ENCODE measurements at places on chromosomes 1 and 21. TPM values are rescaled to one million over a fixed set of nuclear protein-coding genes. Genes with fewer than 3 reads are reported as not detected.
A peak's percentile ranks its signal among the peaks of the same experiment; 100 is the strongest.

DNA sequence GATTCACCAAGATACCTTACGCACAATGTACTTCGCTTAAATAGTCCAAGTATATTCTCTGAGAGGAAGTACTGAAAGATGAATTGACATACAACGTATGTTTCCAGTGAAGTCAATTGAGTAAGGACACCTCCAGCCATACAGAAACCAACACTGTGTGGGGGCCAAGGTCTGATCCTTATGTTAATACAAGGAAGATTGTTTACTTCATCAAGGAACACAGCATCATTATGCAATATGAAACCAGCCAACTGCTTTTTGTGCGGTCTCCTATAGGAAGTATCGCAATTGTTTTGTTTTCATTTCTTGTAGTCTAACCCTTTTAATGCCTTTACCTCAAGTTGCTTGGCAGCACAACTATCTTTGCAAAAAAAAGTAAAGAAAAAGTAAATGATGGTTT lies 28.2 kb upstream of the TEKT2 start:
- DNase-seq: no peak
- no peaks in the 10 kb centered on the region for H3K27me3 ChIP-seq
- H3K36me3 ChIP-seq: peaks cover 2% of the 10 kb centered on the region
- no peaks in the 10 kb centered on the region for H3K4me1 ChIP-seq

DNA sequence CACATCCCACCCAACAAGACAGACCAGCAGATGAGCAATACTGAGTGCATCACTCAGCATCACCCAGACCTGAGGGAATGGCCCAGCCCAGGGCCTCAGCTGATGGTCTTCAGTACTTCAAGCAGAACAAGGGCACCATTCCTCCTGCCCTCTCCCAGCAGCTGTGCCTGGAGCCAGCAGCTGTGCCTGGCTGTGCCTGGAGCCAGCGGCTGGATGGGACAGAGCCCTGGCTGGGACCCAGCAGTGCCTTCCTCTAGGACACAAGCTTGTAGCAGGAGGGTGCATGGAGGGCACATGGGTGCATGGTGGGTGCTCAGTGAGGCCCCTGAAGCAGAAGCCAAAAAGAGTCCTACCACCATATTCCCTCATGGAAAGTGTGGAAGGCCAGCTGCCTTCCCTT lies 583.8 kb downstream of the NPHP4 start:
- H3K4me1 ChIP-seq: no peaks in the 10 kb centered on the region
- DNase-seq: no peak
- H3K27me3 ChIP-seq: no peaks in the 10 kb centered on the region
- H3K36me3 ChIP-seq: no peaks in the 10 kb centered on the region
- no peak overlapping the region for H3K4me3 ChIP-seq
- no peak overlapping the region for H3K27ac ChIP-seq

DNA sequence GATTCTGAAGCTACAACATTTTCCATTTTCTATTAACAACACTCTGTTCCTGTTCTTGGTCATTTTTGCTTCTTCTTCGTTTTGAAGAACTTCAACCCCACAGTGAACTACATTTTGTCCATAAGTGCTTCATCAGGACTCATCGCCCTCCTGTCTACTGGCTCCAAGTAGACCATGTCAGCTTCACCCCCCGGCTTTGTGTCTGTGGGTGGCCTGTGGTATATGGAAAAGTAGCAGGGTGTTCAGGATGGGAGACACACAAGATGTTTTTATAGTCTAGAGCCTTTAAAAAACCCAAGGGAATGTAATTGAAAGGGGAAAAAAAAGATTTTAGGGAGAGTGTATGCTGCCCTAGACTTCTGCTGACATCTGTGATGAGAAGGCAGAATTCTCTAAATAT lies 46.1 kb downstream of the GIPC2 start:
- no peak overlapping the region for H3K27ac ChIP-seq
- peaks cover 33% of the 10 kb centered on the region for H3K4me1 ChIP-seq
- no peaks in the 10 kb centered on the region for H3K27me3 ChIP-seq
- H3K36me3 ChIP-seq: no peaks in the 10 kb centered on the region
- no peak overlapping the region for H3K4me3 ChIP-seq

- DNase-seq: no peak
- H3K36me3 ChIP-seq: no peaks in the 10 kb centered on the region
- no peak overlapping the region for H3K27ac ChIP-seq
- no peak overlapping the region for H3K4me3 ChIP-seq
Observed at GRCh38 chr1:198655459-198656121, 16.8 kb downstream of the PTPRC start.

- no peaks in the 10 kb centered on the region for H3K36me3 ChIP-seq
- no peaks in the 10 kb centered on the region for H3K27me3 ChIP-seq
- H3K4me3 ChIP-seq: no peak overlapping the region
- H3K27ac ChIP-seq: no peak overlapping the region
Observed at GRCh38 chr21:40765811-40766210, 81.1 kb downstream of the DSCAM start.

AIRE gene
- 0.11 TPM for total RNA-seq

S100A8 gene
- total RNA-seq: not detected

GRCh38 chr1:56137090-56137489 lies 442.3 kb downstream of the PLPP3 start:
- H3K4me3 ChIP-seq: no peak overlapping the region
- peaks cover 20% of the 10 kb centered on the region for H3K4me1 ChIP-seq
- no peaks in the 10 kb centered on the region for H3K27me3 ChIP-seq
- DNase-seq: no peak

- no peak overlapping the region for H3K4me3 ChIP-seq
- H3K36me3 ChIP-seq: no peaks in the 10 kb centered on the region
- DNase-seq: no peak
- no peaks in the 10 kb centered on the region for H3K27me3 ChIP-seq
- H3K27ac ChIP-seq: no peak overlapping the region
- H3K4me1 ChIP-seq: no peaks in the 10 kb centered on the region
Observed at GRCh38 chr1:118960026-118960561, 28.0 kb downstream of the TBX15 start.

OTUD7B gene
- 21.1 TPM for total RNA-seq

DNA sequence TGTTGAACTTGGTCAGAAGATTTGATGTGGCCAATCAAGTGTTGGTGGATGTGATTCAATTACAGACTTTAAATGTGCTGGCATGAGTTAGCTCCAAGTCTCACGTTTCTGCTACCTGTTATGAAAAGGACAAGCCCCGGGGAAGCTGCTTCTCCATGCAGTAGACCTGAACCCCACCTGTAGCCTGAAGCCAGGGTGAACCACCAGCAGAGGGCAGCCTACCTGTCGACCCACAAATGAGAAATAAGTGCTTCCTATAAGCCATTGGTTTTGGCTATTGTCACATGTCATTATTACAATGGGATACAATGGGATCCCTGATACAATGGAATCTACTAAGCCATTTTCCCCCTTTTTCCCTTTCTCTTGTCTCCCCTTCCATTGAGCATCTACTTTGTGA lies 230.2 kb downstream of the PRDM2 start:
- DNase-seq: no peak
- H3K27ac ChIP-seq: no peak overlapping the region

GRCh38 chr1:241274693-241275092 lies 82.3 kb downstream of the RGS7 start:
- no peak overlapping the region for H3K4me3 ChIP-seq
- no peak for DNase-seq
- no peaks in the 10 kb centered on the region for H3K27me3 ChIP-seq
- no peak overlapping the region for H3K27ac ChIP-seq
- peaks cover 13% of the 10 kb centered on the region for H3K4me1 ChIP-seq

DNA sequence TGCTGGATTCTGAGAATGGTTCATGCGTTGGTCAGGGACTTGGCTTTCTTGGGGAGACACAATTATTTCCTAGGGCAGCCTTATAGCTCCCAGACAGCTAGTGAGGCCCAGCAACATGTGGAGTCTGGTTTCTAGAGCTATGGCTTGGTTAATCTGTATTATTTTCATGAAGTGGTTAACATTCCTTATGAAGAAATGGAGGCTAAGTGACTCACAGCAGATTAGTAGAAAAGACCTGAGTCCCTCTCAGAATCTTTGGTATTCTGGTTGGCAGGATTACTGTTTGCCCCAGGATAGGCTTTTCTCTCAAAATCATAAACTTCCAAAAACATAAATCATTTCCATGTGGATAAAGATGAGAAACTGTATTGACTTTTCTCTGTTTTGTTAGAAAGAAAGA lies 42.3 kb downstream of the DUSP10 start:
- no peak overlapping the region for H3K27ac ChIP-seq
- no peaks in the 10 kb centered on the region for H3K36me3 ChIP-seq
- no peaks in the 10 kb centered on the region for H3K27me3 ChIP-seq
- no peak for DNase-seq
- no peak overlapping the region for H3K4me3 ChIP-seq

CHIA gene
- not detected for total RNA-seq

GRCh38 chr21:46229923-46230260 lies 1.3 kb upstream of the LSS start:
- DNase-seq: no peak
- no peak overlapping the region for H3K27ac ChIP-seq

SPRR2E gene
- not detected for total RNA-seq

MANEAL gene
- 0.66 TPM for total RNA-seq

- H3K27ac ChIP-seq: no peak overlapping the region
- no peaks in the 10 kb centered on the region for H3K4me1 ChIP-seq
- H3K27me3 ChIP-seq: no peaks in the 10 kb centered on the region
- DNase-seq: no peak
Observed at GRCh38 chr1:86247597-86248279, 91.2 kb upstream of the COL24A1 start.

CCDC18 gene
- 9.9 TPM for total RNA-seq

DNA sequence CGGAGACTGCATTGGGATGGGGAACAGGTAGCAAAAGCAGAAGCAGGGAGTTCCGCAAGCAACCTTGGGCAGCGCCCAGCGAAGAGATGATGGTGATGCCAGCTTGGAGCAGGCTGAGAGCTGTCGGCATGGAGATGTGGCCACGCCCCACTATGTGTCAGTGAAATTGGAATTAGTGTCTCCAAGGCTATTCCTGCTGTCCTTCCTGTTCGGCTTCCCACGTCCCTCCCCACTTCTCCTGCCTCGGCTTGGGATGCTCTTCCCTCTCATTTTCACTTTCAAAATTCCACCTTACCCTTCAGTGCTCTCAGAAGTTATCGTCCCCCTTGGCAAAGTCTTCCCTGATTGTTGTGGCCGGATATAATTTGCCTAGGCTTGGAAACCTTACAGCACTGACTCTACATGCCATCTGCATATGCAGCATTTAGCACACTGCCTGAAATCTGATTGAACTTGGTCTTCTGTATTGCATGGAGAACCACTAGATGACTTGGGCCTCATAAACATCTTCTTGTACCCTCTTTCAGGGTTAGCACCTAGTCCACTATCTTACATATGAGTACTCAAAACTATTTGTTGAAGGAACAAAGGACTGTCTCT lies 270.7 kb upstream of the RUNX1 start:
- H3K4me1 ChIP-seq: no peaks in the 10 kb centered on the region
- H3K27me3 ChIP-seq: peaks cover 3% of the 10 kb centered on the region

DNA sequence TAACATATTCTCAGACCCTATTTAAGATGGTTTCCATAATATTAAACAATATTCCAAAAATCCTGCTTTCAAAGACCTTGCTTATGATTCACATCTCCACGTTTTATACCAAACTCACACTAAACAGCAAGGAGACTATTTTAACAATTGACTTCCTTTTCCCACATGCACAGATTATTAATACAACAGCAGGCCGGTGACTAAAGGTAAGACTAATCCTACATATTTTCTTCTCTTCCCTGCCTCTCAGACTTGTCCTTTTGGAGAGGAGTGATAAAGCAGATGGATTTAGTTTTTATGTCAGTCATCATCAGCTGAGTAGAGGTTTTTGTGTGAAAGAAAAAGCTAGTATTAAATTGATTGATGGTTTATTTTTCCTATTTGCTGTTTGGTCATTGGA lies 400.6 kb downstream of the NTNG1 start:
- DNase-seq: no peak
- H3K27ac ChIP-seq: no peak overlapping the region
- no peaks in the 10 kb centered on the region for H3K36me3 ChIP-seq
- no peak overlapping the region for H3K4me3 ChIP-seq
- H3K27me3 ChIP-seq: no peaks in the 10 kb centered on the region

DNA sequence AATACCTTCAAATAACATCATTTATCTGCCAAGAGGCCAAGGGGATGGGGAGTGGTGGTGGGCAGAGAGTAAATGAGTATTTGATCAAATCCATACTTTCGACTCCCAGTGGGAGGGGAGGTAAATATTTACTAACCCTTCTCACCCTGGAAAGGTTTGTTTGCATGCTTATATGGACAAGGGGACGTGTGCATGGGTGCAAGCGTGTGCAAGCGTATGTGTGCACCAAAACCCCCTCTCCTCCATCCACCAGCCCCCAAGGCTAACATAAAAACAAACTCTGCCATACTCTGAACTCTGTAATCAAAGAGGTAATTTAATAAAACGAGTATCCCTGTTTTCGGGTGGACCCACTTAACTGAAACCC lies 58.0 kb downstream of the SYF2 start:
- H3K27me3 ChIP-seq: no peaks in the 10 kb centered on the region
- DNase-seq: no peak
- no peak overlapping the region for H3K4me3 ChIP-seq
- no peaks in the 10 kb centered on the region for H3K36me3 ChIP-seq

RAD54L gene
- 18.9 TPM for total RNA-seq

LDLRAD1 gene
- not detected for total RNA-seq

GRCh38 chr1:56484695-56485094 lies 94.7 kb downstream of the PLPP3 start:
- H3K27me3 ChIP-seq: no peaks in the 10 kb centered on the region
- H3K4me1 ChIP-seq: peaks cover 19% of the 10 kb centered on the region
- no peaks in the 10 kb centered on the region for H3K36me3 ChIP-seq
- H3K27ac ChIP-seq: no peak overlapping the region
- no peak overlapping the region for H3K4me3 ChIP-seq

- H3K36me3 ChIP-seq: no peaks in the 10 kb centered on the region
- no peaks in the 10 kb centered on the region for H3K4me1 ChIP-seq
- no peak for DNase-seq
- no peak overlapping the region for H3K27ac ChIP-seq
- no peaks in the 10 kb centered on the region for H3K27me3 ChIP-seq
Observed at GRCh38 chr1:90989990-90990389, 31.8 kb downstream of the ZNF644 start.

DNA sequence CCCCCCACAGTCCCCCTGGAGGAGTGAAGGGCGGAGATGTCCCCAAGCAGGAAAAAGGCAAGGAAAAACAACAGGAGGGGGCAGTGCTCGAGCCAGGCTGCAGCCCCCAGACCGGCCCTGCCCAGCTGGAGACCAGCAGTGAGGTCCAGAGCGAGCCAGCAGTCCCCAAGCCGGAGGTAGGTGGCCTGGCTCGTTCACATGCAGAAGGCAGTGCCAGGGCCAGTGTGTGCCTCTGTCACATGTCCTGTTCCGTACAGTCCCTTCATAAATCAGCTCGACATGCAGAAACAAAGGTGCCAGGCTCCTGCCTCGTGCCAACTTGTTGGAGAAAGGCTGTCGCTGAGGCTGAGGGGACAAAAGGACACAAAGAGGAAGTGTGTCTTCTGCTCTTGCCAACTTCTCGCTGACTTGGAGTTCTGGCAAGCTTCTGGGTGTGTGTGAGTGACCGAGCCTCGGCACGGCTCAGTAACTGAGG lies 24.1 kb upstream of the MPZL1 start:
- no peak for DNase-seq
- no peaks in the 10 kb centered on the region for H3K36me3 ChIP-seq
- peaks cover 3% of the 10 kb centered on the region for H3K27me3 ChIP-seq
- H3K4me1 ChIP-seq: no peaks in the 10 kb centered on the region
- no peak overlapping the region for H3K4me3 ChIP-seq
- no peak overlapping the region for H3K27ac ChIP-seq

GRCh38 chr1:21586846-21587601 lies 77.8 kb downstream of the ALPL start:
- no peak overlapping the region for H3K4me3 ChIP-seq
- no peak overlapping the region for H3K27ac ChIP-seq
- peaks cover 12% of the 10 kb centered on the region for H3K4me1 ChIP-seq
- peak; percentile 83 for DNase-seq

GRCh38 chr1:53398091-53398490 lies 61.1 kb upstream of the DMRTB1 start:
- H3K4me1 ChIP-seq: no peaks in the 10 kb centered on the region
- H3K36me3 ChIP-seq: no peaks in the 10 kb centered on the region
- H3K27me3 ChIP-seq: peaks cover 10% of the 10 kb centered on the region
